HL-60 (cell line): ENCODE measurements at places on chromosomes 5 and 9.

- no peak for DNase-seq
These were observed 323.8 kb upstream of the IRX4 start for GRCh38 chr5:2206293-2207108.

DNA sequence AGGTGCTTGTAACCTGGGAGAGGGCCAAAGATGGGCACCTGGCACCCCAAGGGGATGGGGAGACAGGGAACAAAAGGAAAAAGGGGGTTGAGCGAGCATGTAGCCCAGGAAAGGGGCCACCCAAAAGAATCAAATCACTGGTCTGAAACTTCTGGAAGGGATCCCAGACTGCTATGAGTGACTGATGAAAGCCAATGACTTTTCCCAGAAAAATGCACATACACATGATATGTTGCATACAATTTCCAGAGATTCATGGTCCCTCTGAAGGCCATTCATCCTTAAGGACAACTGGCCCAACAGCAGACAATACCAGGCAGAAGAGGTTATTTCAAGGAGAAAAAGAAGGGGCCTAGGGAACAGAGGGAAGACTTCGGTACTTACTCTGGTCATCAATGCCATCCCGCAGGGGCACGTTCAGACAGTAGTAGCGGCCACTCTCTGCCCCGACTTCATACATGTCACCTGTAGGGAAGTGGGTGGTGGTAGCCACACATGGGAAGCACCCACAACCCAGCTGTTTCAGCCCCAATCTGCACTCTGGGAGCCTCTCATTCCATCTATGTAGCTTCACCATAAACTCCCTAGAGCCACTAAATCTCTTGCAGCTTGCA is 8.4 kb downstream of the HDAC3 start:
- no peak for DNase-seq

DNA sequence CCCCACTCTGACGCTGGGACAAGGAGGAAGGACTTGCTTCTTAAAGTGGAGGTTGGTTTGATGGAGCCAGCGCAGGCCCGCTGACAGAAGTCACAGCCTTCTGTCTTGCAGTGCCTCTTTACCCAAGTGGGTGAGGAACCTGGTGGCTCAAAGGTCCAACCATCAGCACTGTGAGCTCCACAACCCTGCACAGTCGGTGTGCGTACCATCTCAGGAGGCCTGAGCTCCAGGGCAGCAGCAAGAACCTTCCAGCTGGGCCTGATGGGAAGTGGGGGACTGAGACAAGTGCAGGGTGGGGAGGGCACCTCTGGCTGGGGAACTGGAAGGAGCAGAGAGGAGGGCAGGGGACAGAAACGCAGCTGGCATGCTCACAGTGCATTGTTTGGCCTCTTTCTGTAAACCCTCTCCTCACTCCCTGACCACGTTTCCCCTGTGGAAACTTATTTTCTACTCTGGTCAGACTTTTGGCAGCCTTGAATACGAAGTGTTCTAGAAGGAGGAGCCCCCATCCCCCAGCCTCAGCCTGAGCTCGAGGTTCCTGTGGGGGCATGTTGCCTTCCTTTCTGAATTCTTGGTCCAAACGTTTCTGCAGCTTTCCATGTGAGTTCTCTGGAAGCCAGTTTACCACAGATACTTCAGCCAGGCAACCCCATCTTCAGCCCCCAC is 178.5 kb upstream of the PITX1 start:
- no peak for DNase-seq

DNA sequence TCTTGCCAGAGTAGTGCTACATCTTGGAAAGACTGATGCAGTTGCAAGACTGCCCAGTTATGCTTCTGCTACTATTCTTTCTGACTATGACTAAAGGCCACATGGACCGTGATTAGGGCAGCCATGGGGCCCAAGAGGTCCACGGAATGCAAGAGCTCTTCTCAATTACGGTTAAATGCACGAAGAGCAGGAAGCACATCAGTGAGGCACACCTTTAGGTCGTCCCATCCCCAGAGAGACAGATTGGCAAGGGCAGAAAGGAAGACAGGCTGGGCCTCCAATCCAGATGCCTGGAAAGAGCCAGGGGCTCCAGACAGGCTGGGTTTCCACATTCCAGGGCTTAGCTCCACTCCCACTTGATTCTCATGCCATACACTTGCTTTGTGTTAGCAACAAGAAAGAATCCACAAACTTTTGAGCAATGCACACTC is 132.3 kb upstream of the SLIT3 start:
- no peak for DNase-seq

- DNase-seq = no peak
These were observed 10.5 kb downstream of the RNF38 start for GRCh38 chr9:36389590-36389989.

DNA sequence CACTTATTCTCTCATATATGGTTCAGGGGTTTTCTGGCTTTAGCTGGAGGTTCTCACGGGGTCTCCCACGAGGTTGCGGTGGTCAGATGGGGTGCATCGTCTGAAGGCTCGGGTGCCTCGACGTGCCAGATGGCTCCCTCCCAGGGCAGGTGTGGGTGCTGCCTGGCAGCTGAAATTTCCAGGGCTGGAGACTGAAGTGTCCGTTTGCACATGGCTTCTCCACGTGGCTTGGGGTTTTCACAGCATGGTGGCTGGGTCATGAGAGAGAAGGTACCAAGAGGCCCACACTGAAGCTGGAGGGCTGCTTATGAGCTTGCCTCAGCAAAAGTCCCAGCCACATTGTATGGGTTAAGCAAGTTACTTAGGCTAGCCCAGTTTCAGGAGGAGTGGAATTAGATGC is 218.6 kb downstream of the AGTPBP1 start:
- DNase-seq = no peak

- no peak for DNase-seq
These were observed 174.8 kb downstream of the GADD45G start for GRCh38 chr9:89779405-89780203.

GRCh38 chr9:690517-691111 is 150.9 kb upstream of the DMRT1 start:
- no peak for DNase-seq

- DNase-seq = no peak
These were observed 46.7 kb downstream of the IL31RA start for GRCh38 chr5:55897905-55898304.

- no peak for DNase-seq
These were observed 94.1 kb downstream of the APBA1 start for GRCh38 chr9:69578026-69578425.

DNA sequence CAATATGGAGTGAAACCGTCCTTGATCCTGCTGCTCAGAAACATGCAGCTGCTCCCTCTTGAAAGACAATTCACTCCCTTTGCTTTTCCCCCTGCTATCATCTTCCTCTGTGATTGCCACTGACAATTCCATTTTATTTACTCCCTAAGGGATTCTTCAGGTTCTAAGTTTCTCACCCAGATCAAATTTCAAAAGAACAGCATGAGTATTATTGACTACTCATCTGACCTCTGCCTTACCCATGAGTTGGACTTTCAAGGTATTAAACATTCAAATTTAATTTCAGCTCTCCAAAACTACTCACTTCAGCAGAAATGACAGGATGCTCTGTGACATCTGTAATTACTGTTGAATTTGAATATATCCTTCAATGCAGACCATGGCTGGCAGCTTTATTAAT is 236.5 kb upstream of the HAPLN1 start:
- DNase-seq = no peak

DNA sequence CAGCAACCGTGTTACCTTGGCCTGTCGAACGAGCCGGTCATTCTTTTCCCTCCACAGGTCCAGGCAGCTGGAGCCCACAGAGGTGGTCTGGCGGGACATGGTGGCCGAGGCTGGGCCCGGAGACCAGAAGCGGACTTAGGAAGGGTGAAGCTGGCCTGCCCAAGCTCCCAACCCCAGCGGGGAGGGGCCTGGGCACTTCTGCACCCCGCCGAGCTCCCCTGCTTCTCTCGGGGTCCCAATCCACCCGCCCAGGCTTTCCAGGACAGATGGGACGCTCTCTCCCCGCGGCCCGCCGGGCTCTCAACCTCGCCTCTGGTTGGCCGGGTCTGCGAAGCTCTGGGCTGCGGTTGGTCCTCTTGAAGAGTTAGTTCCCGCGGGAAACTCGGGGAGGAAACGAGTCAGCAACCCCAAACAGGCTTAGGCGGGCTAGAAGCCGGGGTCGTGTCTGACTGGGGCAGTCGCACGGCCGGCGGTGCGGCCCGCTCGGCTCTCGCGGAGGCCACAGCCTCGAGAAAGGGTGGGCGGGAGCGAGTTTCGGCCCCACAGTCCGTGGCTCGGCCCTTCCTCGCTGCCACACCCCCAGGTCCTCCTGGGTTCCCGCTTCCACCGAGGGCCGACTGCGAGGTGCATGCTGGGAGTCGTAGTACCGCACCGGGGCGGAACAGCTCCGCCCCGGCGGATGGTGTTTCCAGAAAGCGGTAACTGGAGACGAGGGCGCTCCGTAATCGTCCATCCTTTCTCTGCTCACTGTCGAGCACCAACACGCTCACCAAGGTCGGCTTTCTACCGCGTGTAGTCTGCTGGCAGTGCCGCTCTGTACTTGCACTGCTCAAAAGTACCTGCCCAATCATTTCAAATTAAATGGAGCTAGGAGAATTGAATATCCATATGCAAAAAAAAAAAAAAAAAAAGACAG is at the start of gene FANCG:
Gene FANCG (minus strand): TSS at position 517 of the 916 bp plus-strand sequence. CDS start 418 bp downstream, at position 99.
- DNase-seq = peak; percentile 82

GRCh38 chr5:97157689-97158088 is 15.3 kb upstream of the LIX1 start:
- DNase-seq = no peak

- no peak for DNase-seq
These were observed 43.9 kb upstream of the GLIPR2 start for GRCh38 chr9:36092509-36093215.

DNA sequence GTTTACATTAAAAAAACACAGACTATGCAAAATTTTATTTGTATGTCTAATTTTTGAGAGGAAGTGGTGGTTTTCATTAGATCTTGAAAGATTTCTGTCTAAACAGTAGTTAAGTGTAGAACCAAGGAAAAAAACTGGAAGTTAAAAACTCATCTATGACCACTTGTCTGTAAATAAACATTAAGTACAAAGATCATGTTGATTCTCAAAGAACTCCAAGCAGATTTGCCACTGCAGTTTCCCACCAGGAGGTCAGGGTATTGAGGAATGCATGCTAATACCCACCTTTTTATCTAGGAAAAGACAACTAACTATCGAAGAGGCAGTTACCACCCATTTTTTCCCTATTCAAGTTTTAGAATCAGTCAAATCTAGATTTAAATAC is 1.9 kb downstream of the STOM start:
- no peak for DNase-seq

DNA sequence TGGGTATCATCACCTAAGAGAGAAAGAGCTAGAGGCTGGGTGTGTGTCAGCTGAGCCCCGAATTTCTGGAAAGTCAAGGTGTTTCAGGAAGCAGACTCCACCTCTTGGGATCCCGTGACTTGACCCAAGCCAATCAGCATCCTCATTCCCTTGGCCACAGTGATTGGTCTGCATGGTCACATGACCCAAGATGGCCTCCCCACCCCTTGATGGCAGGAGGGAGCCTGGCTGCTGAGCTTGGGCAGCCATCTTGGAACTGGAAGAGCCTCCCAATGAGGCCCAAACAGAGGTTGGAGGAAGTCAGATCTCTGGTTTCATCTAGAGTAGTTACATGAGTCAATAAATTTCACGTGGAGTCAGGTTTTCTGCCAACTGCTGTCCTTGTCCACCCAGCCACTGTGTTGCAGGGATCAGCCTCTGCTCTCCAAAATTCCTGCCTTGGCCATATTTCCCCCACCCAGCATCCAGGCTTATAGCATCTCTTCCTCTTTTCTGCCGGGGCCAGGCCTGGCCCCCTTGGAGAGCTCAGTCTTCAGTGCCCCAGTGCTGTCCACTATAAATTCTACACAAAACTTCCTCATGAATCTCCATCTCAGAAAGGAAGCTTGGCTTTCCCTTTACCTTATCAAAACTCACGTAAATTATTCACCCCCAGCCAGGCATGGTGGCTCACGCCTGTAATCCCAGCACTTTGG is 17.2 kb upstream of the SUSD3 start:
- DNase-seq = no peak

- no peak for DNase-seq
These were observed 229.0 kb downstream of the ARL15 start for GRCh38 chr5:54081415-54081814.

DNA sequence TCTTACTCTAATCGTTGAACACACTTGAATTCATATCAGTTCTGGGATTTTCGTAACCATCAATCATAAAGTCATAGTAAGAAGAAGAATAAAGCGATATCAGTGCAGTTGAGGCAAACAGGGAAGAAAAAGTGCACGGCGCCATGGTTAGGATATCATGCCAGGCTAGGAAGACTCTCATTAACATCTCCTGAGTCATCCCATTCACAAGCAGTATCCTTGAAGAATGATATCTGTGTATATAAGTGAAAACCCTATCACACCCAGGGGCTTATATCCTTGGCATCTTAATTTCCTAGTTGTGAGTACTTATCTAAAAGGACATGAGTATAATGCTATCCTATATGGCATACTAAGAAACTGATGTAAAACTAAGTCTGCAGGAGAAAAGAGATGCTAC is 38.6 kb downstream of the NFIB start:
- DNase-seq = no peak

GRCh38 chr9:80320916-80321315 is 749.2 kb downstream of the TLE4 start:
- no peak for DNase-seq

DNA sequence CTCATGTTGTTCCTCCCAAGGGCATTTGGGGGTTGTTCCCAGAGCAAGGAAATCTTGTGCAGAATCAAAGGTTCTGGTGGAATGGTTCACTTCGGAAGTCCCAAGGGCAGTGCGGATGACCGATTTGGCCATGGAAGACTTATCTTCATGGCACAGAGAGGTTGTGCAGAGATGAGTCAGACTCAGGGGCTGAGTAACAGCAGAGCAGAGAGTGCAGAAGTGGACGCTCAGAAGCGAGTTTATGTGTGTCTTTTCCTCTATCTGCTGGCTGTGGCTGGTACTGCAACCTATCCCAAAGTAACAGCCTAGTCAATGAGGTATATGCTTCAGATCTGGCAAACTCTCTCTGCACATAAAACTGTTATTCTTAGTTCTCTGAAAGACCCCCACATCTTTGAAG is 118.1 kb downstream of the DPYSL3 start:
- DNase-seq = no peak

DNA sequence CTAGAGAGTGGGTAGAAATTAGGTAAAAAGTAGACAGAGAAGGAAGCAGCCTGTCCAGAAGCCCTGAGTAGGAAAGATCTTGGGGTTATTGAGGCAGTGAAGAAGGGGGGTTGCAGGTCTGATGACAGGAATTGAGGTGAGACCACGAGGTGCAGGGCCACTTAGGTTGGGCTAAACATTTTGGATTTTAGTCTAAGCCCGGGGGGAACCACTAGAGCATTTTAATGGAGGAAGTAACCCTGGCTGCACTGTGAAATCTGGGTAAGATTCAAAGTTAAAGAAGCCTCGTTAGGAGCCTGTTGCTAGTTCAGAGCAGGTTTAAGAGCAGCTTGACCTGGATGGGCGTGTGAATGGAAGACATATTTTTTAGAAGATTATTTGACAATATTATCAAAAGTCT is 38.3 kb downstream of the MAP3K1 start:
- DNase-seq = no peak
